ENCODE measurements at places on chromosomes 7 and 10.

- peak; percentile 18 for DNase-seq
Observed at GRCh38 chr10:84140036-84140379, 699 bp downstream of the GHITM start.

DNA sequence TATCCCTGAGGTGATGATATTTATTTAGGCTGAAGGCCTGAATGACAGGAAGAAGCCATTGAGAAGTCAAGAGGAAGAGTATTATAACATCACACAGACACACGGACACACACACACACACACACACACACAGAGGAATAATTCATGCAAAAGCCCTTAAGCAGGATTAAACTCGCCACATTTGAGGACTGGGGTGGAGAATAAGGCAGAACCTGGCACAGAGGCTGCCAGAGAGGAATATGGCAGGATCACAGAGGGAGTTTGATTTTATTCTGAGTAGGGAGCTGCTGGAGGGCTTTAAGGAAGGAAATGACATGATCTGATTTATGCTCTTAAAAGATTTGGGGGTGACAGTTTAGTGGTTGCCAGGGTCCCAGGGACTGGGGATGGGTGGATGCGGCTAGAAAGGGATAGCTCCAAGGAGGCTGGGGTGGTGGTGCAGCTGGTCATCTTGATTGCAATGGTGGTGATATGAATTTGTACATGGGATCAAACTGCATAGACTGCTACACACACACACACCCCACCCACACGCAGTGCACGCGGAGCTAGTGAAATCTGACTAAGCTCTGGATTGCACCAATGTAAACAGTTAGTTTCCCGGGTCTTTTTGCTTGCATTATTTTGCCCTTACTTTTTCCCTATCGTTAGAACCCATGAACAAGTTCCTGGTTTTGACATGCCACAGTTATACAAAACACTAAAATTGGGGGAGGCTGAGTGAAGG lies 11.2 kb downstream of the SMURF1 start:
- no peak for DNase-seq

DNA sequence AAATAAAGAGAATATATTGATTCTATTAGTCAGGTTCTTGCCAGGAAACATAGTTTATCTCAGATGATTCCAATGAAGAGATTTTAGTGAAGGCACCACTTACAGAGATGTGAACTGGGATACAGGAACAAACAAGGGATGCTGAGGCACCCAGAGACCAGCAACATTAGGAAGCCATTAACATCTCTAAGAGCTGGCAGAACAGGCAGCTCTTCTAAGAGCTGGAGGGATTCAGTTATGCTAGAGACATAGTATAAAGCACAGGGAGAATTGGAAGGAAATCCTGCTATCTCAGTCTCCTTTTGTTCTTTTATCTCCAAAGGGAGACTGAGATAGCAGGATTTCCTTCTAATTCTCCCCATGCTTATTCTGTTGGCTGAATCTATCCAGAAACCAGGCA lies 22.0 kb downstream of the OR6B1 start:
- no peak for DNase-seq

GRCh38 chr10:51029172-51029641 lies 45.1 kb upstream of the PRKG1 start:
- DNase-seq, result no peak

GRCh38 chr7:70495033-70495376 lies 636.9 kb upstream of the GALNT17 start:
- no peak for DNase-seq

Measured in hepatic stellate cell (primary cell).